A549 (cell line): ENCODE measurements at places on chromosomes 13 and 19. TPM values are rescaled to one million over a fixed set of nuclear protein-coding genes. Genes with fewer than 3 reads are reported as not detected.

GRCh38 chr19:33458807-33459206 lies 62.8 kb downstream of the PEPD start:
- no peak for DNase-seq

DNA sequence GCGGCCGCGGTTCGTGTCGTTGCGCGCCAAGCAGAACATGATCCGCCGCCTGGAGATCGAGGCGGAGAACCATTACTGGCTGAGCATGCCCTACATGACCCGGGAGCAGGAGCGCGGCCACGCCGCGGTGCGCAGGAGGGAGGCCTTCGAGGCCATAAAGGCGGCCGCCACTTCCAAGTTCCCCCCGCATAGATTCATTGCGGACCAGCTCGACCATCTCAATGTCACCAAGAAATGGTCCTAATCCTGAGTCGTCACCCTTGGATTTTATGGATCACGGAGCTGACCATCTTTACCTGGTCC lies 475 bp downstream of the MRPL57 start:
- no peak for DNase-seq

- DNase-seq, result no peak
Measured at GRCh38 chr13:112254061-112254818, 121.9 kb upstream of the SPACA7 start.

DNA sequence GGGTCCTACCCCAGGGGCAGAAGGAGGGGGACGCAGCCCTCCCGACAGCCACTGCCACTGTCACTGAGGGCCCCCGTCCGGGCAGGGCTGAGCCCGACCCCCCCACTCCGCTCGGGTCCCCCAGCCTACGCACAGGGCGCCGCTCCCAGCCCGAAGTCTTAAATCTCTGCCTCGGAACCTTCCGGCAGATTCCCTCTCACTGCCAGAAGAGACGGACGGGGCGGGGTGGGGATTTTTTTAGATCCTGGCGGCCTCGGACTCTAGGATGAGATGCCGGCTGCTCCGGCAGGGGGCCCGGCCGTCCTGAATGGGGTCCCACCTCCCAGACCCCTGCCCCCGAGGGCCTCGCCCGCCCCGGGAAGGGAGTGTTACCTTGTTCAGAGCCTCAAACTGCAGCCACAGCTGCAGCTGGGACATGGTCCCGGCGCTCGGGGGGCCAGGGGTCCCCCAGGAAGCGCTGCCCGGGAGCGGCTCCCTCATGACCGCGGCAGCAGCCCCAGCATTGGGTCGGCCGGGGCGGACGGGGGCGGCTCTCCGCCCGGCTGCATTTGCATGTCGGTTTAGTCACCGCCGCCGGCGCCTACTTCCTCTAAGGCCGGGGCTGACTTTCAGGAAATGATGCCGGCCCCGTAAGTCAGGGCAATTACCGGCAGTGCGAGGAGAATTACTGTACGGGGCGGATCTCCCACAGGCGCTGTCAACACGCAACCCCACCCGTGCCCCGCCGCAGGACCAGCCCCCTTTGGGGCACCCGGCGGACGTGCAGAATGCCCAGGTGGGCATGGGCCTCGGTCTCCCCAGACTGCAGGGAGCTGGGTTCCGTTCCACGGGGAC lies 28.1 kb downstream of the GPX4 start:
- no peak for DNase-seq

- DNase-seq, result no peak
Measured at GRCh38 chr13:52319876-52320275, 86.1 kb downstream of the THSD1 start.

DNA sequence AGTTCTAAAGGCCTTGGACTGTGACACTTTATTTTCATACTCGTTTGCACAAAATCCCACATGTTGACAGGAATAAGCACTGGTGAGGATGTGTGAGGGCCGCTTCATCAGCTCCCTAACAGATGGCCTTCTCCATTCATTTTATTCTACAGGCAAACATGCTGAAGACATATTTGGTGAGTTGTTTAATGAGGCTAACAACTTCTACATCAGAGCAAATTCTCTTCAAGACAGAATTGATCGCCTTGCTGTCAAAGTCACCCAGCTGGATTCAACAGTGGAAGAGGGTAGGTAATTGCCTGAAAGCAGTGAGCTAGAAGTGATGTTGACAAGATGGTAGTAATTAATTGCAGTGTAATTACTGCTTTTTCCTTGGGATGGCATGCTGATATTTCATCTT lies 95.7 kb downstream of the GPR12 start:
- no peak for DNase-seq

DNA sequence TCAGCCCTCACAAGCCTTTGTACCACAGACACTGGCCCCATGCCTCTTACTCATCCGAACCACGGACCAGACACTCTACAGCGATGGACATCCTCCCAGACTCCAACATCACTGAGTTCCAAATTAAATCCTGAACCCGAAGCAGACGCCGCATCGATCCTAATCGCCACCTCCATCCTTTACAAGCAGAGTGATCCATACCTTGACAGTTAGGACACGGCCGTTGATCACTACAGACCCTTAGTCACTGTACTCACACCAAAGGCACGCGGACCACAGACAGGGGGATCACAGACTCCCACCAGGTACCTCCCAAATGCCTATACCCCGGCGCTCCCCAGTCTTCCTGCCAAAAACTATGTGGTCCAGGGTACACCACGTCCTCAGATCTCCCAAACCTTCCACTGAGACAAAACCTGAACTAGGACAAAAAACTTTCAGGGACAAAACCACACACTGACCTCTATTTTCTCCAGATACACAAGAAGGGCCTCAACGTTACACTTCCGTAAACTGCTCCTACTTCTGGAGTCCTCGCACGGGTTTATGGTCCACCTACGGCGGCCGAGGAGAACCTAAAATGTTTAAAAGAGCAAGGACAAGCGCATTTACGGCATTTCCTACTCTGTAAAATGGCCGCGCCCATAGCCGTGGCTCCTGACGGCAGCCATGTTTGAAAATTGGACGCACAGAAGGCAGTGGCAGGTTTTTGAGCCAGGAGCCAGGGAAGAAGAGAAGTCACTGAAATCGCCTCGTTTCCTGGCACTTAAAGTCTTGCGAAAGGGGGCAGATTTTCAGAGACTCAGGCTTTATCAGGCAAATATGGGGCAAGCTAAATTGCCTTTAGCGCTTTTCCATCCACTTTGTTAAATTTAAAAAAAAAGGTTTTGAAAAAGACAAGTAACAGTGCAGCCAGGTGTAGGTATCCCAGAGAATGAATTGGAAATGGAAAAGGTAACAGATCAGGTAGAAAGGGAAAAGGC lies at the start of gene ZNF350:
Gene ZNF350, minus strand, starts transcription at position 532 of the 983 bp plus-strand sequence. CDS start 12,480 bp downstream, outside the sequence.
- DNase-seq, result peak; percentile 50

DNA sequence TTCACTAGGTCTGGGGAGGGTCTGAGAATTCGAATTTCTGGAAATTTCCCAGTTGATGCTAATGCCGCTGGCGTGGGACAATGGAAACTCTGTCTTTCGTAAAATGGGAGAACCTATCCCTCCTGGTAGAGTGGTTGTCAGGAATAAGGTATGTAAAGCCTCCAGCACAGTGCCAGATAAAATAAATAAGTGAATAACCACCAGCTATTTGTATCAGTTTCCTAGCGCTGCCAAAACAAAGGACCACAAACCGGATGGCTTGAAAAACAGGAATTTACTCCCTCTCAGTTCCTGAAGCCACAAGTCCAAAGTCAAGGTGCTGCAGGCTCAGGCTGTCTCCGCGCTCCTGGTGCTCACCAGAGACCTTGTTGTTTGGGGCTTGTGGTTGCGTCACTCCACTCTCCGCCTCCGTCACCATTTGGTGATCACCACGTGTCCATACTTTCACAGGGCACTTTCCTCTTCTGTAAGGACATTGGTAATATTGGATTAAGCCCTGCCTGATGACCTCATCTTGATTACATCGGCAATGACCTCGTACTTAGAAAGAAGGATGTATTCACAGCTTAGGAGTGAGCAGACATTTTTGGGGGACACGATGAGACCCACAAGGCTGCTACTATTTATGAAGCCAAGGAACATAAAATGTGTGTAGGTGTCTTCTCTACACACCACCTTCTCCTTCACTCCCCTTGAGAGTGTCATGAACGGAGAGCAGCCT lies 428.5 kb downstream of the IRS2 start:
- no peak for DNase-seq

DNA sequence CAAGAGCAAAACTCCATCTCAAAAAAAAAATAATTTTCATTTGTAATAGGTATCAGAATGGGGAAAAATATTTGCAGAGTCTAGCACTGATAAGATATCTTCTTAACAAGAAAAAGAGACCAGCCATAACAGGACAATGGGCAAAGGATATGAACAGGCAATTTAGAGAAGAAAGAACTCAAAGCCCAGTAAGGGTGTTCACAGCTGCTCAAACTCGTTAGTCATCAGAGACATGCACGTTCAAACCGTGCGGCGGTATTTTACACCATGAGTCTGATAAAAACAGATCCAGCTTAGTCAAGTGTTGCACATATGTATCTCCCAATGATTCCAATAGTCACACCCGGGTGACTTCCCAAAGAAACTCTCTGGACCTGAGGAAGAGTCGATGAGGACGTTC lies 13.7 kb upstream of the NCCRP1 start:
- DNase-seq, result no peak

DNA sequence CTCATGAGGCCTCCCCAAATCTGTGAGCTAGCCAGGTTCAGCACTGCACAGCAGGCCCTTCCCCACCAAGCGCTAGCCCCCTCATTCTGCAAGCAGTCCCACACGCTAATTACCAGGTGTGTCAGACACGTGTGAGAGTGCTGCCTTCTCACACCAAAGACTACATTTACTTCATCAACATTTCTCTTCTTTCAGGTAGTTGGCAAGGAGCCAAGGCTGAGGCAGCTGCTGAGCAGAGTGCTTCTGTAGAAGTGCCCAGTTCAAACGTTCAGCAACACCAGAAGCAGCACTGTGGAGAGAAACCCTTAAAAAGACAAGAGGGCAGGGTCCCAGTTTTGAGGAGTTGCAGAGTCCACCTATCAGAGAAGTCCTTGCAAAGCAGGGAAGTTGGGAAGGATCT lies 6.4 kb downstream of the ZNF773 start:
- no peak for DNase-seq

Gene ONECUT3
- polyA plus RNA-seq, result 0.01 TPM in 1 of 3 replicates, not detected in the others

Gene WASF3
- polyA plus RNA-seq, result 0.09 to 0.12 TPM (median 0.10 TPM) in 3 replicates

Gene COL5A3
- 0.24 to 0.47 TPM (median 0.36 TPM) in 3 replicates for polyA plus RNA-seq

Gene TMPRSS9
- 0.04 TPM in 1 of 3 replicates, not detected in the others for polyA plus RNA-seq
